ENCODE measurements at places on chromosomes 2 and 18.

DNA sequence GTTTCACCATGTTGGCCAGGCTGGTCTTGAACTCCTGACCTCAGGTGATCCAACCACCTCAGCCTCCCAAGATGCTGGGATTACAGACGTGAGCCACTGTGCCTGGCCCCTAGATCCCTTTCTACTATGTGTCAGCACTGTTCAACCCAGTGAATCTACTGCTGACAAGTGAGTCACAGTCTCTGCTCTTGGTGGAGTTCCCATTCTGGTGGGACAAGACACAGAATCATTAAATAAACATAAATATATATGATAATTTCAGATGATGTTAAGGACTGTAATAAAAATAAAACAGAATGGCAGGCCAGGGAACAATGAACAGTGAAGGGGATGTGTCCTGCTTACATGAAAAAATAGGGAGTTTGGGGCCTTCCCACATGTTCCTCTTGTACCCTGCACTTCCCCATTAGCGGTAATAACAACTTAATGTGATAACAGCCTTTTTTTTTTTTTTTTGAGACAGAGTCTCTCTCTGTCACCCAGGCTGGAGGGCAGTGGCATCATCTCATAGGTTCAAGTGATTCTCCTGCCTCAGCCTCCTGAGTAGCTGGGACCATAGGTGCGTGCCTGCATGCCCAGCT, 112.2 kb downstream of the CPO start:
- no peak for DNase-seq

DNA sequence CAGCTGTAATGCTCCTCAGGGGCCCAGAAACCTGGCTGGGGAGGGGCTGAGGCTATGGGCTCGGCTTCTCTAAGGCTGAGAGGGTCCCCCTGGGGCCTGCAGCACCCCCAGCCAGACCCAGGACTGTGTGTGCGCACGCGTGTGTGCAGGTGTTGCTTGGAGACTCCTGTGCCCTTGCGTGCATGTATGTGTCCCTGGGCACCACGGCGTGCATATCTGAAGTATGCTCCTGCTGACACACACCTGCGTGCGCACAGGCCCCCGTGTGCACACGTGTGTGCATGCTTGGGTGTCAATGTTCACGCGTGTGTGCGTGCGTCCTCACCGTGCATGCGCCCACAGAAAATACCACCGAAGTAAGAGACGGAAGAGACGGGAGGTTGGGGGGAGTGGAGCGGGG, 14.9 kb upstream of the ECEL1 start:
- no peak for DNase-seq

DNA sequence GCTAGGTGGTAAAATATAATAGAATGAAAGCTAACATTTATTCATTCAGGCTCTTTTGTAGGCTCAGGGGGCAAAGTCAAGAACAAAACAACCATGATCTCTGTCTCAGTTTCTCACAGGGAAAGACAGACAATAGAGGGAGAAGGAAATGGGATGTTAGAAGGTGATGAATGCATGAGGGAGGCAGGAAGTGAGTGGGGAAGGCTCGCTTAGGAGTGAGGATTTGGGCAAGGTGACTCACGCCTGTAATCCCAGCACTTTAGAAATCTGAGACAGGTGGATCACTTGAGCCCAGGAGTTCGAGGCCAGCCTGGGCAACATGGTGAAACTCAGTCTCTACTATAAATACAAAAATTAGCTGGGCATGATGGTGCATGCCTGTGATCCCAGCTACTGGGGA, 88.4 kb downstream of the CTIF start:
- DNase-seq = no peak

DNA sequence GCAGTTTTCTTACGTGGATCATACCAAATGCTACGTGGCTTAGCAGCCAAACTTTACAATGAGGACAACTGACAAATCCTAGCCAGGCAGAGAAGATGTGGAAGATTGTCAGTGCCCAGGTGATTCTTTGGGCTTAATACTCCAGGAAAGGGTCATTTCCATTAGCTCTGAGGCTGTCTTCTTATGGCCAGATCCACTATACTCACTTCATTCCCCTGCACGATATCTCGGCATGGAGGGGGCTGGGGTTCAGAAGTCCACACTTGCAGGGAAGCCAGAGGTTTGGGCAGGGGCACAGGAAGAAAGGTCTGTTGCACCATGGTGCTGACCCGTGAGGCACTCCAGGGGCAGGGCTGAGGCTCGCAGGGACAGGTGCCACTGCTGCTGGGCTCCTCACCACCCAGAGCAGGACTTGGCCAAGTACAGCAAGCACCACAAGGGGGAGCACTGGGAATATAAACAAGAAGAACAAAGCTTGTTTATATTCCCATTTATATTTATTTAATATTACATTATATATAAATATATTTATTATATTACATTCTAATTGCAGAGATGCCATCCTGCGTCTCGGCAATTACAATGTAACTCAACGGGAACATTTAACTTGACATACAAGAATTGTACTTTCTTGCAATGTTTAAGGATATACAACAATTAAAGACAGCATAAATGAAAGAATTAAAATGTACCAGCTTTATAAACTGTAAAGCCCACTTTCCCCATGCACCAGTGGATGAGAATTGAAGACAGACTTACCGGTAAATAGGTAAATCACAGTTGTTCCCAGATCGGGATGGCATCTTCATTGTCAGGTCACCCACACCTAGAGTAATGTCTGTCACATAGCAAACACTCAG, 27.2 kb downstream of the CLUL1 start:
- peak; percentile 41 for DNase-seq

DNA sequence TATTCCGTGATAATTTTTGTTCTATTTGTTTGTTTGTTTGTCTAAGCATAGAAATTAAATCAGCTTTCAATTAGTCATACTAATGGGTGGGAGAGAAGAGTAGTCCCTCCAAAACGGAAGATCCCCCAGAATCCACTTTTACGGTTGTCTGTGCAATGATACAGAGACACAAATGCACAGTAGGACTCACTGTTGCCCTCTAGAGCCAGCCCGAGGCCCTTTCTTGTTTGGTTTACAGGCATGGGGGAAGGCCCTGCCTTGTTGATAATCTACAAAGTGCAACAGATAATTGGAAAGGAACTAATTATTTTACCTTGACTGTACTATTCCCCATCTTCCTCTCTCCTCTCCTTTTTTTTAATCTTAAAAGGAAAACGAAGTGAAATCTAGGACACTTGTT, 121.1 kb downstream of the ACOXL start:
- peak; percentile 44 for DNase-seq

DNA sequence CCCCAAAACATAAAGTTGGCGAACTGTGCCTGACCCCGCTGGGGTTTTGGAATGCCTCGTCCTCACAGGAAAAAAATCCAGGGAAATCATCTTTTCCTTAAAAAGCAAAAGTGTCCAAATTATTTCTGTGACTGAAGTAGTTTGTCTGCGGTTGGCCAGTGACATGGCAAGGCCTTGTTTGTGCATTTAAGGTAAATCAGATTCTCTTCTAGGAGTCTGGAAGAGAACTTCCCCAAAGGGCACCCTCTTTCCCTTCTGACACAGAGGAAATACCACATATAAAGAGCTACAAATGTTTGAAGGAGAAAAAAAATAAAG, 737 bp upstream of the CYB5A start:
- no peak for DNase-seq

GRCh38 chr2:46979571-46979979, 64.0 kb upstream of the MCFD2 start:
- peak; percentile 14 for DNase-seq

GRCh38 chr18:74534150-74534969, at the start of gene CNDP1:
CNDP1 (plus strand) TSS chr18:74534500; CDS start chr18:74534668, 168 bp downstream.
- DNase-seq = no peak

GRCh38 chr2:28233164-28233676, 159.4 kb upstream of the FOSL2 start:
- DNase-seq = no peak

- DNase-seq = no peak
These were observed 204.4 kb downstream of the SPP2 start for GRCh38 chr2:234254783-234255521.

GRCh38 chr18:23146861-23147469, 11.7 kb downstream of the CABLES1 start:
- no peak for DNase-seq

GRCh38 chr18:50074404-50074803, 120.5 kb downstream of the MYO5B start:
- no peak for DNase-seq

GRCh38 chr2:5898667-5899066, 206.5 kb downstream of the SOX11 start:
- no peak for DNase-seq

GRCh38 chr2:152924722-152925121, 206.3 kb downstream of the ARL6IP6 start:
- no peak for DNase-seq

DNA sequence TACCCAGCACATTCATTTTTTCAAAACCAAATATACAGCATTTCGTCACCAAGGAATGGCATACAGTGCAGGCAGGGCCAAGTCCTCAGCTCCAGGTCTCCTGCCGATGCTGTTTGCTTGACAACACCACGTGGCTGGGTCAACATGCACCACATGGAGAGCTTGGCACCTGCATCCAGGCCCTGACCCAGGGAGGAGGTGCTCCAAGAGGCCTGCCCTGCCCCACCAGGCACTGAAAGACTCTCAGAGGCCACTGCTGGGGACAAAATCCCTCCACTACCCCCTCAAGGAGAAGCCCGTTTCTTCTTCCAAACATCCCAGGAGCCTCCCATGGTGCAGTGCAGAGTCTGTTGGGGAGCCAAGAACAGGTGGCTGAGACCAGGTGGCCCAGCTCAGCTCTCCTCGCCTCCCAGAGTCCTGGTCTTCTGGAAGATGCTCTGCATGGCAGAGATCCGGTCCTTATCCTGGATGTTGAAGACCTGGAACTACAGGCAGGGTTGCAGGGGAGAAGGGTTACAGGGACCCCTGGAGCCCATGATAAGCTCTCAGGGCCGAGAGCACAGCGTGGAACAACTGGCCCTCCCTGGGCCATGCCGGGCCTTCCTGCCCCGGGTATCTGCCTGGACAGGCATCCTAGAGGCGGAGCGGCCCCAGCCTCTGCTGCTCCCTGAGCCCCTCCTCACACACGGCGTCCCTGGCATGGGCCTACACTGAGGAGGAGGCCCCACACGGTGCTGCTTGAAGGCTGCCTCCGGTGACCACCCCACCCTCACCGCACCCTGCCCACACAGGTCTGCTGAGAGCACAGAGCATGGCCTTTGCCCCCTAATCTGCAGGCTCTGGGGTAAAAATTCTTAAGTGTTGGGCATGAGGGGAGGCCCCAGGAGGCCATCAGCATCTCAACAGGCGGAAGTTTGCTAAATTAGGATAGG, 9.0 kb downstream of the MAB21L4 start:
- DNase-seq = no peak

- no peak for DNase-seq
These were observed 68.3 kb downstream of the NCK2 start for GRCh38 chr2:105813045-105813315.

- DNase-seq = no peak
These were observed 281.6 kb upstream of the STON1 start for GRCh38 chr2:48248251-48248933.

- DNase-seq = no peak
These were observed 44.9 kb upstream of the CYP1B1 start for GRCh38 chr2:38120829-38121228.

GRCh38 chr18:79337184-79337583, 58.5 kb upstream of the NFATC1 start:
- DNase-seq = no peak

- DNase-seq = peak; percentile 43
These were observed 33.8 kb upstream of the IMPA2 start for GRCh38 chr18:11947214-11948191.

DNA sequence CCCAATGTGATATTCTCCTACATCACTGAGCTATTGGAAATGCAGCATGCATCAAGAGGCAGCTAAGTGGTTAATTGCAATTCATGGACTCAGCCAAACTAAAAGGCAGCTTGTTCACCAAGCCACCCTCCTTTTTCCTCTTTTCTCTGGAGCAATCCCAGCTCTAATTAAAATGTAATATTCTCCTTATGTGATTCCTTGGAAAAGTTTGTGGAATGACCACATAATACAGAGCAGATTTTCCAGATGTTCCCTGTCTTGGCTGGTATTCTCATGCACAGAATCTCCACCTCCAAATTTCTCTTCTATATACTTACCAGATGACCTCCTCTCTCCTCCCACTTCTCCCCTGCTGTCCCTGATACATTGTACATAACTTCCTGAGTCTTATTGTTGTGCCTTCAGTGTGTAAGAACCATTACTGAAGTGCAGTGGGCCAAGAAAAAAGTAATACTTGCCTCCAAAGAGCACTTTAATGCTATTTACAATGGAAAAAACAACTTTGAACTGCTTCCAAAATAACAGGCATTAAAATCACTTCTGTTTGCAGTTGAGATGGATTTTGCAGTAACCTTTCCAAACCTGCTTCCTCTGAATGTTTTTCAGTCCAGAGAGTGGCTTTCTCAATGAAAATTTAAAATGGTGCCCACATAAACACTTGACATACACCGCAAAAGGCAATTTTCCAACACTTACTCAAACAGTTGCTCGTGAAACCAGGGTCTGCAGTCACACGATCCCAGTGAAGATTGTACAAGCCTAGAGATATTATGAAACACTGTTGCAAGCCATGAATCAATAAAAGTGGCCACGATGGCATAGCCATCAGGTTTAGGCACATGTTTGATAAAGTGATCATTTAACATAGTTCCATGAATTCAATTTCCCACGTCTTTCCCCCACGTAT, 258.0 kb downstream of the MTX2 start:
- no peak for DNase-seq

- DNase-seq = no peak
These were observed 135.2 kb downstream of the PRPF40A start for GRCh38 chr2:152582081-152582480.

DNA sequence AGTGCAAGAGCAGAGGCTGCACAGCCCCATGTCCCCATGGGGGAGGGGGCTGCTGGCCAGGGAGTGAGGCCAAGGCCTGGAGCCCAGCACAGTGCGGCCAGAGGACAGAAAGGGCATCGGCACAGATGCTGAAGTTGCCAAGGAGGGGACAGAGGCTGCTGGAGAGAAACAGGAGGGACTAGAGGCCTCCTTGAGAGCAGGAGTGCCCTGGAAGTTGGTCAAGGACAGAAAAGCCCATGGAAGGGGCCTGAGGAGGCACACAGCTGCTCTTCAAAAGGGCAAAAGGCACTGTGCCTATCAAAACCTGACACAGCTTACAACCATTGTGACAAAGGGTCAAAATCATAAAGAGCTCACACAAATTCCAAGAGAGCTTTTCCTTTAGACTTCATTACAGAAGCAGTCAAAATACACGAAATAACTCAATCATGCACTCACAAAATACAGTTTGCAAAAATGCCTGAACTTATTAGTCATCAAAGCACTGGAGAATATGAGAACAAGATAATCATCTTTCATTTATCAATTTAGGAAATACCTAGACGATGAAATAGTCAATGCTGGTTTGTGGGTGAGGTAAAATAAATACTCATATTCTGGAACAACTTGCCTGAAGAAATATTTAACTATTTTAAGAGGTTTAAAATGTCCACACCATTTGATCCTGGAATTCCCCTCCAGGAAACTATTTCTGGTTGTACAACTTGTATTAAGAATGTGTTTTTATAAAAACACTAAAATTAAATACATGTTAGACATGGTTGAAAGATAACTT, 79.6 kb downstream of the USP40 start:
- DNase-seq = no peak

GRCh38 chr2:64819774-64820688, 166.3 kb upstream of the SERTAD2 start:
- DNase-seq = peak; percentile 30
